Pericardium fibroblast (primary cell): ENCODE measurements at places on chromosomes 5 and 9. TPM values are rescaled to one million over a fixed set of nuclear protein-coding genes. Genes with fewer than 3 reads are reported as not detected.

BARX1 gene
- 0.09 and 0.12 TPM in 2 replicates for total RNA-seq

PCDHGA4 gene
- total RNA-seq: 2.8 and 3.9 TPM in 2 replicates

FBXL7 gene
- 17.2 and 21.1 TPM in 2 replicates for total RNA-seq

HMGXB3 gene
- total RNA-seq: 26.7 and 32.1 TPM in 2 replicates
